H9 (cell line): ENCODE measurements at places on chromosomes 3 and 15. TPM values are rescaled to one million over a fixed set of nuclear protein-coding genes. Genes with fewer than 3 reads are reported as not detected.
A peak's percentile ranks its signal among the peaks of the same experiment; 100 is the strongest.

The ATG7 gene
- 17.9 and 22.1 TPM in 2 replicates for total RNA-seq

GRCh38 chr15:89400116-89400781 is 65.6 kb upstream of the POLG start:
- H3K4me3 ChIP-seq = peak overlapping the region; percentile 64; the same call in 1 of the 3 replicates
- DNase-seq = peak; percentile 54
- H3K4me1 ChIP-seq = peaks cover 7% of the 10 kb centered on the region; the same call in 1 of the 2 replicates
- peaks cover 96% of the 10 kb centered on the region for H3K27me3 ChIP-seq

- no peaks in the 10 kb centered on the region for H3K4me1 ChIP-seq
- H3K27ac ChIP-seq = no peak overlapping the region
- no peak for DNase-seq
- no peaks in the 10 kb centered on the region for H3K36me3 ChIP-seq
Measured at GRCh38 chr3:191721990-191722389, 261.0 kb downstream of the PYDC2 start.

The IL20RB gene
- total RNA-seq = 1.5 TPM in 2 replicates

DNA sequence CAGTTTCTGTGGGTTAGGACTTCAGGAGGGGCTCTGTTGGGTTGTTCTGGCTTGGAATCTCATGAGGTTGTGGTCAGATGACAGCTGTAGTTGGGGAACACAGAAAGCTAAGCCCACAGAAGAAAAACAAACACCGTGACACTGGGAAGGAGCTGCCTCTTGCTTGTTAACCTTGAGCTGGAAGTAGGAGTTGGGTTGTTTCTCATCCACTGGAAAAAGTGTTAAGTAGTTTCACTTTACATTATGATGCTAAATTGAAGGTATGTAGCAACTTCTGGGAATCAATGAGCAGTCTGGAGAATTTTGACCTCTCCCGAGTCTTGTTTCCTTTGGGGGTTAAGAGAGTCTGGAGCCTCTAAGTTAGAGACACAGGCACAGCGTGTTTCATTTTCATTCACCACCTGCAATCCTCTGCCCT is 20.4 kb downstream of the HACD3 start:
- H3K27ac ChIP-seq = no peak overlapping the region
- no peaks in the 10 kb centered on the region for H3K27me3 ChIP-seq
- DNase-seq = no peak
- H3K36me3 ChIP-seq = peaks cover 34% of the 10 kb centered on the region
- no peak overlapping the region; the same call in 2 of the 3 replicates for H3K4me3 ChIP-seq

The ALPK3 gene
- total RNA-seq = 17.7 and 18.0 TPM in 2 replicates

GRCh38 chr3:20141851-20142250 is 44.2 kb downstream of the SGO1 start:
- no peak overlapping the region for H3K27ac ChIP-seq
- 0 out of 2 replicates have a peak, but pooled peaks cover 2% of the 10 kb centered on the region for H3K4me1 ChIP-seq
- no peak overlapping the region for H3K4me3 ChIP-seq
- no peaks in the 10 kb centered on the region for H3K27me3 ChIP-seq
- peaks cover 2% of the 10 kb centered on the region; the same call in 1 of the 2 replicates for H3K36me3 ChIP-seq
